NCI-H1436 treated with DMSO at 0.1 percent for 48 hours (cell line): ENCODE measurements at places on chromosomes 12 and 14.

GRCh38 chr12:52200086-52200780 is 8.4 kb upstream of the KRT80 start:
- no peak for DNase-seq

- DNase-seq = no peak
These were observed 249.9 kb upstream of the FLRT2 start for GRCh38 chr14:85280074-85280473.

GRCh38 chr12:92158796-92159439 is 13.3 kb upstream of the BTG1 start:
- no peak for DNase-seq

DNA sequence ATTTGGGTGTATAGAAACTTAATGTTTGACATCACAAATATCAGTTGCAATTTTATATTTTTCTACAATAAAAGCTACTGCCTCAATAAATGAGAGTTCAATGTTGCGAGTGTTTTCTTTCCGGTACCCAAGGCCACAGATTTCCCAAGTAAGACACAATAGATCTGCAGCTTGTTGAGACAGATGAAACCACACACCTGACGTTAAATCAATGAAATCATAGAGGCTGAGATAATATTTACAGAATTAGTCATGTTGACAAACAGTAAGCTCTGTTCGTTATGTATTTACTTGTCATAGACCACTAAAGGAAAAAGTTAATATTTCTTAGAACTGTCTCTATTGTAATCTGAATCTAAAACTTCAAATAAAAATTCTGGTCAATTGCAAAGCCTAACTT is 49.2 kb upstream of the PTHLH start:
- no peak for DNase-seq

DNA sequence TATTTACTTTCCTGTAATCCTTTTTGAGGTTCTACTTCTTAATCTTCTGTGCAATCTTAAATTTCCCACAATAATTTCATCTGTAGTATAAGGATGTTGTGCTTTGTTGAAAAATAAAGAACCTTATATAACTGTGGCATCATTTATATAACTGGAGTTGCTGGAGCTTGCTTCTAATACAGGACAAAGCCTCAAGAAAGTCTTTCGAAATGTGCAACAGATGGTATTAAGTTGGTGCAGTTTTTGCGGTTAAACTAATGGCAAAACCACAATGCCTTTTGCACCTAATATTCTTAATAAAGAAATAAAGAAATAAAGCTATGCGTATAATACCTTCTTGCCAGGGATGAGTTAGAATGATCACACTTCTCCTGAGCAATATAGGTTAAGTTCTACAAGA is 180.0 kb downstream of the KITLG start:
- no peak for DNase-seq

DNA sequence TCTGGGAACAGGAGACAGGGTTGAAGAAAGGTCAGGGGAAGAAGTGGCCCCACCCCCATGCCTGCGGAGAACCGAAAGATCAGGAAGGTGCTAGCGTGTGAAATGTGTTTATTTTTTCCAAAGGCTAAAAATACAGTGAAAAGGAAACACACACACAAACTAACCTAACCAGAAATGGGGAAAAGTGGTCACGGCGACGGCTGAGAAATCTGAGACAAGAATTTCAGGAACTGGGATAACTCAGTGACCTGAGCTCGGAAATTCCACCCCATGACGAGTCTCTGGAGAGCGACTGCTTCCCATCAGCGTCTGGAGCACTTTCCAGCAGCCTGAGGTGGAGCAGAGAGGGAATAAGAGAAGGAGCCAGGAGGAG is 16.6 kb upstream of the RND1 start:
- DNase-seq = no peak

GRCh38 chr14:34355584-34356263 is 106.3 kb downstream of the SPTSSA start:
- DNase-seq = no peak
